Stimulated activated CD4-positive, alpha-beta T cell treated with anti-CD3 and anti-CD28 coated beads, Interleukin-1b, Interleukin-23, amount 100 ng/mL, for 24 hours (primary cell): ENCODE measurements at places on chromosomes 13 and 19.
A peak's percentile ranks its signal among the peaks of the same experiment; 100 is the strongest.

DNA sequence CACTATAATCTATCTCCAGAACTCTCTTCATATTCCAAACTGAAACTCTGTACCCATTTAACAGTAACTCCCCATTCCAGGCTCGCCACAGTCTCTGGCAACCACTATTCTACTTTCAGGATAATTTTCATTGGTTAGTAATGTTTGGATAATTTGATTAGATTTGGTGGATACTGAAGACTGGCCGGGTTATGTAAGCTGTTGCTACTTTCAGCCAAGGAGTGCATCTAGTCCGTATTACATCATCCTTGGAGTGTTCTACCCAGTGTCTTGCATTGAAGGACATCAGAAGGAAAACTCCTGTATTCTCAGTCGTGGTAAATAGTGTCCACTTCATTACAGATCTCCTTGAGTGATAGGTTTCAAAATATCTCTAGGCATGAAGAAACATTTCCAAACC is 60.5 kb downstream of the PCCA start:
- no peak for DNase-seq

GRCh38 chr19:5632241-5632612 is 9.3 kb downstream of the SAFB start:
- no peak for DNase-seq

- DNase-seq, result no peak
These were observed 7.1 kb upstream of the DHRS12 start for GRCh38 chr13:51811046-51811445.

GRCh38 chr13:105925496-105925895 is 610.0 kb downstream of the EFNB2 start:
- DNase-seq, result no peak

DNA sequence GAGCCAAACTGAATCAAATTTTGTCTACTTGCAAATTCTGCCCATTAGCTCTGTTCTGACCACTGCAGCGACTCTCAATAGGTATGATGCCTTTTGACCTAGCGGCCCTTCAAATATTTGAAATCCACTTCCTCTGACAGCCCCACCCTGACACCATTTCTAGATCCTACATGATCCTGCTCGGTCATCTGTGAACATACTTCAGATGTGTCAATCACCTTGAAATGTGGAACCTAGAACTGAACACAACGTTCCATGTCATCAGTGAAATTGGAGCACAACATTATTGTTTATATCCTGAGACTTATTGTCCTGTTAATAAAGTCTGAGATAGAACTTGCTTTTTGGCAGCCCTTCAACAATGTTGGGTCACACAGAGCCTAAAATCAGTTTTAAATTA is 98.2 kb downstream of the UBL3 start:
- DNase-seq, result no peak

GRCh38 chr19:57434386-57435061 is 601 bp upstream of the ZNF749 start:
- DNase-seq, result no peak

- DNase-seq, result no peak
These were observed 97.9 kb downstream of the GGACT start for GRCh38 chr13:100490692-100491091.

- DNase-seq, result peak; percentile 84
These were observed at the start of gene JAK3 for GRCh38 chr19:17847538-17848366. Gene JAK3, minus strand, starts transcription at chr19:17847982. Its CDS starts 3,565 bp downstream, at chr19:17844417.

DNA sequence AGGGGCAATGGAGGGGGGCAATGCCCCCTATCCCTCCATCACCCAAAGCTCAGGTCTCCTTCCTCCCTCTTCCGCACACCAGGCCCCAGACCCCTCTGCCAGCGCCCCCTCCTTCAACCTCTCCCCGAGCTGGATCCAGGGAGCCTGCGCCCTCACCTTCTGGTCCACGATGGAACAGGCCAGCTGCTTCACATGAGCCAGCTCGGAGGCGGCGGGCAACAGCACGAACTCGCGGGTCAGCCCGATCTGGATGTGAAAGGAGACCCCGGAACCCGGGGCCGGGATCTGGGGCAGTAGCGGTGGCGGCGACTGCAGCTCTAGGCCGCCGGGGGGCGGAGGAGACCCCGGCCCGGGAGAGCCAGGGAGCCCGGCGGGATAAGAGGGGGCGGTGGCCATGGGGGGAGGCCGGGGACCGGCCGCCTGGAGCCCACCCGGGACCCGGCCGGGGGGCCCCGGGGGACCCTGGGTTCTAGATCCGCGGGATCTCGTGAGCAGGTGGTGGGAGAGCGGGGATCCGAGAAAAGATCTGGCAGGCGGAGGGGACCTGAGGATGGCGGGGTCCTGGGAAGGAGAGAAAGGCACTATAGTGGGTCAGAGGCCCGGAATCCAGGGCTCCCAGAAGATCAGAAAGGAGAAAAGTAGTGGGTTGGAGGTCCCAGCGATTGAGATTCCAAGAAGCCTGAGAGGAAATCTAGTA is 791 bp downstream of the PRKD2 start:
- DNase-seq, result no peak

DNA sequence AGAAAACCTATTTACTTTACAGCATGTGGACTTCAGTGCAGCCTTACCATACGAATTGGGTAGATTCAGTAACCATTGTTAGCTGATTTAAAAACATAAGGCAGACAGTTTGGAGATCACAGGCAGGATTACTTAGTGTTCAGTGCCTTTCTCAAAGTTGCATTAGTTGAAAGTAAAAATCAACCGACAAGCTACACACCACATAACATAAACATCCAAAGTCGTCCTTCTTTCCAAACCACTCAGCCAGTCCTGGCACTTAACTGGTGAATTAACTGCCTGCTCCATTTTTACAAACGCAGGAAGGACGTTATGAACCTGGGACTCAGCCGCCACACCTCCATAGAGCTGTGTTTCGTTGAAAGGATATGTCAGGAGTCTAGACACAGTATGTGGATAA is 91.4 kb downstream of the COL4A1 start:
- no peak for DNase-seq

- no peak for DNase-seq
These were observed 10.4 kb upstream of the CACTIN start for GRCh38 chr19:3636962-3637361.
